ENCODE measurements at places on chromosomes 5 and 9.
A peak's percentile ranks its signal among the peaks of the same experiment; 100 is the strongest.

DNA sequence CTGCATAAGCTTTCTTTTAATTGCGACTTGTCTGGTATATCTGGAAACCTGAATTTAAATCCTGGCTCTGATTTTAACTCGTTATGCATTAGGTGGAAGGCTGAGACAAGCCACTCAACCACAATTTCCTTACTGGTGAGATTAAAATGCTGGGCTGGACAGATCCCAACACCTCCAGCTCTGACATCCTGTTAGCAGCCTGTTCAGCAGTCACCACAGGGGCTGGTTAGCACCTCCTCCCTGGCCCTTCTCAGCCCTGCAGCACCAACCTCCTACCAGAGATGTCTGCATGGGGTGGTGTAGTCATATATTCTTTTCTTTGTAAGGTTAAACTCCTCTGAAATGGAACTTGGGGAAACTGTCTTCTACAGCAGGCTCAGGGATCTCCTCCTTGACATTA is 156.5 kb upstream of the NFIL3 start:
- no peak for DNase-seq

DNA sequence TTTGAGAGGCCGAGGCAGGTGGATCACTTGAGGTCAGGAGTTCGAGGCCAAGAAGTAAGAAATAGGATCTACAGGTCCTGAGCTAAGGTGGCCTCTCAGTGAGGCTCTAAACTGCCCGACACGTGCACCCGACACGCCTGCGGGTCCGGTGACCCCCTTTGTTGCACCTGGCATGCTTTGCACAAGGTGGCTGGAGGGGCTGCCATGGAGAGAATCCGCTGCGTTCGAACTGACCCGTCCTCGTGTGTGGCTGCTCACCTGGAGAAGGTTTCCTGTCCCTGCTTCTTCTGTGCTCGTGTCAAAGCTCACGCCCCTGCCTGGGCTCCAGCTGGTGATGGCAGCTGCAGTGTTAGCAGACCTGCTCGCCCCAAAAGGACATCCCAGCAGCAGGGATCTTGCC is 5.7 kb upstream of the OLFM1 start:
- DNase-seq: no peak

- DNase-seq: no peak
Measured at GRCh38 chr5:98275980-98276379, 497.5 kb upstream of the RGMB start.

GRCh38 chr5:57466544-57466943 is 16.1 kb downstream of the ACTBL2 start:
- DNase-seq: no peak

- peak; percentile 71 for DNase-seq
Measured at GRCh38 chr9:126347911-126348760, 21.5 kb downstream of the MVB12B start.

- no peak for DNase-seq
Measured at GRCh38 chr9:79149585-79149984, 422.2 kb upstream of the TLE4 start.
